ENCODE measurements at places on chromosomes 7 and 10.

- DNase-seq = no peak
Measured at GRCh38 chr10:128879441-128880140, 587.5 kb upstream of the MGMT start.

DNA sequence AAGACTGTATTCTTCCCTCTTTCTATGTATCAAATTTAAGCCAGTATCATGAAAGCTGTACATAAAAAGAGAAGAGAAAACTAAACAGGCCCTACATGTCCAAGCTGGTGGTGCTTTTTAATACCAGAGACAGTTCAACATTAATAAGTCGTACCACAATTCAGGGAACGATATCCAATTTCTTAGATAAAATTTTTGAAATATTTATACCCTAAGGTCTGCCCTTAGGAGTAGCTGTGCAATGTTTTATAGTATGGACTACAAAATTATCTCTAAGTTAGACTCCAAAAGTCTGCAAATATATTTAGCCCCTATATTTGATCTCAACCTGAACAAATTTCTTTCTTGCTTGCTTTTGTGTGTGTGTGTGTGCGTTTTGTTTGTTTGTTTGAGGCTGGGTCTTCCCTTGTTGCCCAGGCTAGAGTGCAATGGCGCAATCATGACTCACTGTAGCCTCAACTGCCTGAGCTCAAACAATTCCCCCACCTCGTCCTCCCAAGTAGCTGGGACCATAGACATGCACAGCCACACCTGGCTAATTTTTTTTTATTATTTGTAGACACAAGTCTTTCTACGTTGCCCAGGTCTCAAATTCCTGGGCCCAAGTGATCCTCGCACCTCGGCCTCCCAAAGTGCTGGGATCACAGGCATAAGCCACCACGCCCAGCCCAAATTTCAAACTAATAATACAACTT lies 13.2 kb downstream of the ARHGAP19 start:
- DNase-seq = no peak

DNA sequence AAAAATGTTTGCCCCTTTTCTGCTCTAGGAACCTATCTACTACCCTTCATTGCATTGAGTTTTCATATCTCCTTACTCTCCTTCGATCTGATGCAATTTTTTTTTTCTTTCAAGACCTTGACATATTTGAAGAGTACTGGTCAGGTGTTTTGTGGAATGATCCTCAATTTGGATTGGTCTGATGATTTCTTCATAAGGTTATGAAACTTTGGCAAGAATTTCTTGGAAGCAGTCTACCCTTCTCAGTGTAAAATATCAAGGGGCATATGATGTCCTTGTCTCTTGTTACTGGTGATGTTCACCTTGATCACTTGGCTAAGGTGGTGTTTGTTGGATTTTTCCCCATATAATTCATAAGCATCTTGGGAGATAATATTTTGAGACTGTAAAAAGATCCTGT lies 64.7 kb downstream of the CPED1 start:
- DNase-seq = no peak

DNA sequence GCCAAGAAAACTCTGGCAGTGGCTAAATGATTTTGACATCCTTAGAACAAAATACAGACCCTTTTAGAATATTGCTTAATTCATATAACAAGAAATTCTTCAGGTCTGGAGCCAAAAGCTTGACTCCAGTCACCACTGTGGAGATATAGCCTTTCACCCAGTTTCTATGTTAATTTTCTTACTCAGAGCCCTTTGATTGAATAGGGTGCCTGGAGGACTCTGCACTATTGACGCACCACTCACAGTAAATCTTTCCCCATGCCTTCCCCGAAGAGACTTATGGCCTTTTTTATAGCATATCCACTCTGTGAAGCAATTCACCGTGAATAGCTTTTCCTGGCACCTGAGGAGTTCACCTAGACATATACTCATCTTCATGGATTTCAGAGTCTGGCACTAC lies 613.8 kb downstream of the ZWINT start:
- DNase-seq = no peak
